ENCODE measurements at places on chromosomes 12 and 14.

- DNase-seq = no peak
Observed at GRCh38 chr12:3311027-3311402, 180.0 kb upstream of the PRMT8 start.

- no peak for DNase-seq
Observed at GRCh38 chr12:85007836-85008235, 28.2 kb downstream of the TSPAN19 start.

- DNase-seq = no peak
Observed at GRCh38 chr14:97282210-97283004, 485.2 kb downstream of the VRK1 start.

DNA sequence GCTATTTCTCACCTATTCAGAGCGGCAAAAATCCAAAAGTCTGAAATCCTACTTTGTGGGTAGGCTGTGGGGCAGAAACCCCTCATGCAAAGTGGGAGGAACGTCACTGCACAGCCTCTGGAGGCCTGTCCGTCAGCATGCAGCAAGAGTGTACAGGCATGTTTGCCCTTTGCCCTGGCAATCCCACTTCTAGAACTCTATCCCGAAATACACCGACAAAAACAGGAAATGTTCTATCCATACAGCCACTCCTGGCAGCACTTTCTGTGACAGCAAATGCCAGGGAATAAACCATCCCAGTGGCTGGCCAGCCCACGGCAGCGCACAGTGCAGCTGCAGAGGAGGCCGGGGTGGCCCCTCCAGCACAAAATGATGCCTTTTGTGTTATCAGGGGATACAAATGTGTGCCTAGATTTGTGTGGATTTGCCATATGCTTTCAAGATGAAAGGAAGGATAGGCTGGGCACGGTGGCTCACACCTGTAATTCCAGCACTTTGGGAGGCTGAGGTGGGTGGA, 39.7 kb downstream of the AMN start:
- no peak for DNase-seq

DNA sequence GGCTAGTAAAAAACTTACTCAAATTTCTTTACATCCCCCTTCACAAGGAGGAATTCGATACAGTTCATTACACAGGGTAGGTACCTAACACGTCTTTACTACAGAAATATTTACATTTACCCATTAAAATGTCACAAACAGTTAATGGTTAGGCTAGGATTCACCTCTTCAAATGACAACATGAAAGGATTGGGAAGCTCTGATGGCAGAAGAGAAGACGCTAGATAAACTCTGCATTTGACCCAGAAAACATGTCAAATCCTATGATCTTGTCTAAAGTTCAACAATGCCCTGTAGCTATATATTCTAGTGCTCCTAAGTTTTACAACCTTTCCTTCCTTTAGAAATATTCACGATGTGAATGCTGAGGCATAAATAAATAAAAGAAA, 64.8 kb downstream of the DENND5B start:
- no peak for DNase-seq

DNA sequence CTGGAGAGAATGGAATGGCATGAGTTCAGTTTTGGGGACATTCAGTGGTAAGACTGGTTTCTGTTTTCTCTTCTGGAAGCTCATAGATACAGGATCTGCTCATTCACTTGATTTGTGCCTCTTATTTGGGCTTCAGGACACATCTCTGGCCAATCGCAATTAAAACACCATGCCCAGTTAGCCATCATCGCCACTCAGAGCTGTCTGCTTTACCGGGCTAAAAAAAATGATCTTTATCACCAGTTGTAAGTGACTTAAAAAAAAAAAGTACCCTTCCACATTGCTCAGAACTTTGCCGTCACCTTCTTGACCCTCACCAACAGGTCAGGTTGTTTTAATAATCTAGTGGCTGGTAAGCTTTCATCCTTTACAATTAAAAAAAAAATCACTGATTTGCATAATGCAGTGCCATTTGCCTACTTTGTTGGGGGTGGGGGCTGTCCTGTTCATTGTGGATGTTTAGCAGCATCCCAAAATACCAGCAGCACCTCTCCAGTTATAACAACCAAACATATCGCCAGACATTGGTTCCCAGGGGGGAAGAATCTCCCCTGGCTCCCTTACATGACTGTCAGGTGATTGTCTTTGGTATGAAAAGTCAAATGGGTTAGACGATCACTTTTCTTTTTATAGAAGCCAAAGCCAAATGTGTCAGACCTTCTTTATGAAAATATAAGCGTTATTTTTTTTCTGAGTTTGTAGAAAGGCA, 150.1 kb downstream of the PRKCH start:
- no peak for DNase-seq

DNA sequence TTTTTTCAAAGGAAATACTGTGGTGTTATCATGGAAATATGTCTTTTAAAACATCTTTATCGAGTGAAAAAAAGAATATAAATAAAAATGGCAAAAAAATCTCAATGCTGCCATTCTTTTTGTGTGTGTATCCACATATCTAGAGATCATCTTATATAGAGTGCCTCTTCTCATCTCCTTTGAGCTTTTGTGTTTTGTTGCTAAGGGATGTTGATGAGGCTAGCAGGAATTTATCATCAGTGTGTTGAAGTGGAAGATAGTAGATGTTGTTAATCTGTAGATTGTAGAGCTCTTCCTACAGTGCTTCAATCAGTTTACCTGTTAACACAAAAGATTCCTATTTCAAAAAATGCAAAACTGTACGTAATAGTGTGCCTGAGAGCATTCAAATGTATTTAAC, 1738.0 kb upstream of the SEL1L start:
- no peak for DNase-seq

DNA sequence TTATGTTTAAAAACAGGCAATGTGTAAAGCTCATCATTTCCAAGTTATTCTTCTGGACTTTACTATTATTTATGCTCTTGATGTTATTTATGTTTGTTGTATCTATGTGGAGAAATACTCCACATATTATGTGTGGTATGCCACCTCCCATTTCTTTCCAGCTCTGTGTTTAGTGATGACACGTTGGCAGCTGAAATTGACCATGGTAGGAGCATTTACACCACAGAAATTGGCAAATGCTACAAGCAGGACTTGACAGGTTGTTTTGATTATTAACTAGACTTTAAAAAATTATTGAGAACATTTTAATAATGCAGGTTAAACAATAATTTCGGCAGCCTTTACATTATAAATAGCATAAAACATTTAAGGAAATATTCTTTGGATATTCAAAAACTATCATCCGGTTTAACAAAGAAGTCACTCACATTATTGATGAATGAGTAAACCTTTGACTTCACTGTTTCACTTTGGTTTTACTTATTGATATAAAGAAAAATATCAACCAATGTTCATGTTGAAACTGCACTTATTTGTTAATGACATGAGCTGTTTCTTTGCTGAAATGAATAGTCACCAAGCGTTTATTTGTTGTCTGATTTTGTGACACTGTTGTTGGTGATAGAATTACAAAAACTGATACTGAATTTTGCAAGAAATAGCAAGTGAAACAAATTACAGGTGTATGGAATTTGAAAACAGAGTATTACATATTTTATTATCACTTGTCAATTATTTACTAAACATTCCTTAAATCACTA, 76.8 kb downstream of the HMGA2 start:
- no peak for DNase-seq

- no peak for DNase-seq
Observed at GRCh38 chr14:33490555-33490954, 460.3 kb downstream of the EGLN3 start.

GRCh38 chr14:68140076-68140741, 320.6 kb downstream of the RAD51B start:
- no peak for DNase-seq

DNA sequence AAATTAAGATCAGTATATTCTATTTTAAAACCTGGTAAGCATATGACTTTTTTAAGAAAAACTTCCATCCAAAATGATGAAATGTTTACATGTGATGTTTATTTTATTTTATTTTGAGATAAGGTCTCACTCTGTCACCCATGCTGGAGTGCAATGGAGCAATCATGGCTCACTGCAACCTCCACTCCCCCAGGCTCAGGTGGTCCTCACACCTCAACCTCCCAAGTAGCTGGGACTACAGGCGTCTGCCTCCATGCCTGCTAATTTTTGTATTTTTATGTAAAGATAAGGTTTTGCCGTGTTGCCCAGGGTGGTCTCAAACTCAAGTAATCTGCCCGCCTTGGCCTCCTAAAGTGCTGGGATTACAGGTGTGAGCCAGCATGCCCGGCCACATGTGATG, 141.8 kb downstream of the ZFP36L1 start:
- peak; percentile 13 for DNase-seq

DNA sequence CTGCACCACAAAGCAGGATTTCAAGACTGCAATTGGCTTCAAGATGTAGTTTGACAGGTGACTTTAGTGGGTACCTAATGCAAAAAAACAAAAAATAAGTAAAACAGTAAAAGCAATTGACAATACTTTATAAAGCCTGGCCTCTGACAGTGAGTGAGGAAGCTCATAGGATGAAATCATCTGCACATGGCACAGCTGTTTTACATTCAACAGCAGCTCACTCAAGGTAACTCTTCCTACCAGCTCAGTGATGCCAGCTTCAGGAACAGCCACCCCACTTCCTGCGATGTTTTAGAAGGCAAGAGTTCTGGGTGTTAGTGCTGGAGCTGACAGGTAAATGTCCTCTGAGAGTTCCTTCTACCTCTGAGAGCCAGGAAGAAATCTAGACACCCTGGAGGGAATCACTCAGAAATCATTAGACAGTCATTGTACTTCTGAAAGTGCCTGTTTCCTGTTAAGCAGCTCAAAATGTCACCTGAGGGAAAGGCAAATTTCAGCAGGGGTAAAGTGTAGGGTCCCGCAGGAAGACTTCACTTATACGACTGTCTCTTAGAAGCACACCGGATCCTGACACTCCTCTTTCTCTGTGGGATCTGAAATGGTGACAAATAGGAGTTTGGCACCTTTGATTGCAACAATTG, 99.9 kb downstream of the FOXN3 start:
- no peak for DNase-seq

DNA sequence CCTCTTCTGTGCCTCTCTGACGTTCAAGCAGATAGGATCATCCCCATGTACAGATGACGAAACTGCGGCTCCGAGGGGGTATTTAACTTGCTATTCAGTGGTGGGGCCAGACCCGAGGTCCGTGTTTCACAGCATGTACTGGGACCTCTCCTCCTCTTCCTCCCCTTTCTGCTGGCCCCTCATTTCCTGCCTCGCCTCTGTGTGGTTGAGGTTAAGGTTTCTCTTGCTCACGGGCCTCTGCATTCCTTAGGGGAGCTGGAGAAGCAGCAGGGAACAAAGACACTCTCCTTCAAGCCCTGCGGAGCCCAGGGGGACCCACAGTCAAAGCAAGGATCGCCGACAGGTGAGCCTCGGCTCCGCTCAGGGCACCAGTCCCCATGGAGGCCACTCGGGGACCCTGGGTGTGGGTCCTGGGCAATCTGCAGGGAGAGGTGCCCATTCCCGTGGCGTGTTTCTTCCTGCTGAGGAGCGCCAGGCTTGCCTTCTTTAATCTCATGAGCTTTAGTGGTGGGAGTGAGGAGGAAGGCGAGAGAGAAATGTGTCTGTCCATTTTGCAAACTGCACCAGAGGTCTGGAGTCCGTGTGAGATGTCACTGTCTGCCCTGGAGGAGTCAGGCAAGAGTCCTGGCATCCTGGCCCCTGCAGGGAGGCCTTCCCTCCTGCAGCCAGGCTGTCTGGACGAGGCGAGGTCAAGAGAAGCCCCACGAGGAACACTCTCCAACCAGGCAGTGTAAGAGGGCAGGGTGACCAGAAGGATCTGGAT, 45.0 kb downstream of the SLC6A12 start:
- no peak for DNase-seq

DNA sequence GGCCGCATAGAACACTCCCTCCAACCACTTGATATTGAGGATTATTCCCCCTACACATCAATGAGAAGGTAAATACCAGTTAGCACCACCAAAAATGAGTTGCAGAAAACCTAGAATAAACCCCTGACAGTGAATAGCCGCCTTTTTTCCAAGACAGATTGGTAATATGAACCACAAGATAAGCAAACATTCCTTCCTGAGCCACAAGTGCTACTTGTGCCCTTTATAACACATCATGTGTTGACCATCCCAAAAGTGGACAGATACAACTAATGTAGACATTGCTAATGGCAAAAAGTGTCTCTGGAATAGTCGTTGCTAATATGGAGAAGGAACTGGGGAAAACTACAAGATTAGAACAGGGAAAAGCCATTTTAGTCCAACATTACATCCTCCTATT, 17.2 kb downstream of the NOXRED1 start:
- DNase-seq = no peak

DNA sequence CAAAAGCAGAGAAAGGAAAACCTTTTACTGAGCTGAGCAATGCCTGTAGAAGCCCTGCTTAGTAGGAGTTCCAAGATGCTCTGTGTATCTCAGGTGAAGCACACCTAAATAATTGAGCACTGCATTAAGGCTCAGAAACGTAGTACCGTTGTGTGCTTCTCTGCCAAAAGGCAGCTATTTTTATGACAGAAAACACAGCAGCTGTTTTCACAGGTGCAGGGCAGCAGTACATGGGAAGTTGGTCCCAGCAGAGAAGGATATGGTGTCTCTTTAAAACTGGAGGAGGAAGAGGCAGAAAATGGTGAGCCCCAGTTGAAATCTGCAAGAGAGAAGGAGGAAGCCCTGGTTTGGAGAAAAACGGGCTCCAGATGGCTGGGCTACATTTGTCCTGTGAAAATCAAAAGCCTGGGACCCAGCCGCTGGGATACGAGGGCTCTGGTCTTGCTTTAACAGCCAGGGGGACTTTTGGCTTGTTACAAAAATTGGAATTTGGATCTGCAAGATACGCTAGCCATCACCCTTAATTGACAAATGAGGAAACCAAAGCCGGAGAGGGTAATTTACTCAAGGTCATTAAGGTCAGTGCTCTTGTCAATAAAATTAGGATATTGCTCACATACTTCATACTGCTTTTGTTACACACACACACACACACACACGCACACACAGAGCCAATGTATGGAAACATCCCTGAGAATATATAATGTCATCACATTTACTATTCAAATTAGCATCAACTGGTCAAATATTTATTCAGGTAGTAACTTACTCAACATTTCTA, 27.3 kb downstream of the SPRING1 start:
- DNase-seq = no peak

- DNase-seq = no peak
Observed at GRCh38 chr14:20659813-20660395, 18.4 kb upstream of the OR6S1 start.

DNA sequence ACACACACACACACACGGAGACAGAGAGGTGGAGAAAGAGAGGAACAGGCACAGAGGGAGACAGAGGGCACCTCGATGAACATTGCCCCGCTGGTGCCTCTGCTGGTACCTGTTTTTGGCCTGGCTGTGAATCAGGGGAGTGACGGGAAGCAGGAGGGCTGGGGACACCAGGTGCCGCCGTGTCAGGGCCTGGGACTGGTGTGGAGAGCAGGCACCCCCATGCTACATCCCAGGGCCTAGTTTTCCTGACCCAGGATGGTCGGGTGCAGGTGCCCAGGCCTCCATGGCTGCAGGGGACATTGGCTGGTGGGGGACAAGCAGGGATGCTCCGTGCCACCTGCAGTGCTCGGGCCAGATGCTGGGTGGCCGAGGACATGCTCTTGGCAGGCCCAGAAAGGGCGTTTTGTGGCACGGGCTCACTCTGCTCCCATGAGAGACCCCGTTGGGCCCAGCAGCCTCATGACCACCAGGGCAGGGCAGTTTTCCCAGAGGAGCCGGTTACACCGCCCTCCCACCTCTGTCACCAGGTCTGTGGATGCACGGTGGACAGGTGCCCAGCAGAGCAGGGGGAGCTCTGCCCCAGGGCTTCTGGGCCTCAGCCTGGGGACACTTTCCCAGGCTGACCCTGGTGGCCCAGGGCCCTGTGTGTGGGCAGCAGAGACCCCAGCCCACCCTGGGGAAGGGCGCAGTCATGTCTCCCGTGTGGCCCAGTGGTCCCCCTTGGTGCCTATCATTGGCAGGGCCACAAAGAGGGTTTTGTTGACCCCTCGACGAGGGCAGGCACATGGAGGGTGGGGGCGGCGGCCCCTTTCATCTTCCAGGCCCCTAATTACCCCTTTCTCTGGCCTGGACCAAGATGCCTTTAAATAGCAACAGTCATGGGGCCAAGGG, 207.5 kb upstream of the RTL1 start:
- DNase-seq = peak; percentile 41
